Uterus (tissue), 4 donors: ENCODE measurements at places on chromosomes 12 and 14. TPM values are rescaled to one million over a fixed set of nuclear protein-coding genes. Genes with fewer than 3 reads are reported as not detected.

GRCh38 chr12:4446335-4446734 is 720 bp upstream of the FGF6 start:
- DNase-seq = no peak
- H3K27me3 ChIP-seq = no peaks in the 10 kb centered on the region
- no peaks in the 10 kb centered on the region for H3K36me3 ChIP-seq
- no peaks in the 10 kb centered on the region for H3K4me1 ChIP-seq
- H3K27ac ChIP-seq = no peak overlapping the region

DNA sequence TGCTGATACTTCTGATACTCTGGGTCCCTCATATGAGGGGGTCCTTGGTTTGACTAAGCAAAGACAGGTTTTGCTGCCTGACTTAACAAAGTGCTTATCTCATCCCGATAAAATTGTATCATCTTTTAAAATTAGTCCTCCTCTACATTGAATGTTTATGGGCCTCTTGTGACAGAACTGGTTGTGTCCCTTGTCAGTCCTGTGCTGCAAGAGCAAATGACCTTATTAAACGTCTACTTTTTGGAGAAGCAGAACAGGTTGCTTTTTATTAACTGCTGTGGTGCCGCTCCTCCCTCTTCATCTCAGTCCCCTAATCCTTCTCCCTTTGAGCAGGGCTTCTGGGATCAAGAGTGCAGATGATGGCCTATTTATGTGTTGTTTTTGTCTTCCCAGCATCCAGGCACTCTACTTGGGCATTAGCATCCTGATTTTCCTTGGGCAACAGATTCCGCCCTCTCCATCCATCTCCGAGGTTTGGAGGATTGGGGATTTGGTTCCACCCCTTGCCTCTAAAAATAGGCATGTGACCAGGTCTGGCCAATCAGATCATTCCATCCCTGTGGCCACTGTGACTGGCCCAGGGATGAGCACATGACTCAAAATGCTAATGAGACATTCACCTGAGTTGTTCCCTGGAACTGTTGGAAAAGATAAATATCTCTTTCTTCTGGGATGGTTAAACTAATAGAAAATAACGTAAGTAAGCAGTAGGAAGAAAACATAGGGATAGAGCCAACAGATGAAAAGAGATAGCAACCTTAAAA is 2.9 kb upstream of the DENR start:
- no peak overlapping the region for H3K27ac ChIP-seq
- no peak overlapping the region for H3K4me3 ChIP-seq
- H3K4me1 ChIP-seq = no peaks in the 10 kb centered on the region
- no peaks in the 10 kb centered on the region for H3K36me3 ChIP-seq
- H3K27me3 ChIP-seq = no peaks in the 10 kb centered on the region

- DNase-seq = no peak
- no peak overlapping the region for H3K27ac ChIP-seq
- no peak overlapping the region for H3K4me3 ChIP-seq
These were observed 493.5 kb downstream of the NAV3 start for GRCh38 chr12:78324234-78324633.

- no peaks in the 10 kb centered on the region for H3K4me1 ChIP-seq
- H3K4me3 ChIP-seq = no peak overlapping the region
- DNase-seq = no peak
- H3K27me3 ChIP-seq = no peaks in the 10 kb centered on the region
- H3K27ac ChIP-seq = no peak overlapping the region
These were observed 146.4 kb downstream of the LLPH start for GRCh38 chr12:65984227-65984479.

Gene TRIM9
- 3.9 TPM for total RNA-seq

Gene PTPRQ
- total RNA-seq = 1.3 TPM

Gene TAS2R30
- 9.4 TPM for total RNA-seq

Gene MYF6
- not detected for total RNA-seq

Gene EMP1
- 213 TPM for total RNA-seq
